ENCODE measurements at places on chromosomes 6 and 20.

GRCh38 chr6:67458265-67458664 lies 1176.8 kb upstream of the ADGRB3 start:
- no peak for DNase-seq

DNA sequence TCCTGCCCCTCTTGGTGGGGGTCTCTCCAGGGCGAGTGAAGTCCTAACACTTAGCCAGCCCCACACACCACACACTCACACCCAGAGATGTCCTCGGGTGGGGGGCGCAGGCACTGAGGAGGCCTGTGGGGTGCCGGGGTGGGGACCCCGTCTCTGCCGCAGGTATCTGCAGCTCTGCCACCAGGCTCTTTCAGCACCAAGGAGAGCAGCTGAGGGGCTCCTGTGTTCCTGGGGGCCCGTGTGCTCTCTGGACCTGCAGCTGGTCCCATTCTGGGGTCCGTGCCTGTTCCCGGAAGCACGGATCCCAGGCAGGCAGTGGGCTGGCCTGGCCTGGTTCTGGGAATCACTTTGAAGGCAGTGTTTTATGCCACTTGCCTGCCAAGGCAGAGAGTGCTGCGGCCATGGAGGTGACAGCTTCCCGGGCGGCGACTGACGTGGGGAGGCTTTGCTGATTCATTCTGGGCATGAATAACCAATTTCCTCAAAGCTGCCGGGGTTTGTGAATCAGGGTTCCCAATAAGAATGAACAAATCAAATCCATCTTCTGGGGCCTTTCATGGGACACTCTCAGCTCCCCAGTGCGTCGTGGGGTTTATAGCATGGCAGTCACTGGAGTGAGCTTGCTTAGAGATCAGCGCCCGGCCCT lies 54.4 kb upstream of the SLCO4A1 start:
- DNase-seq: no peak

GRCh38 chr20:58822748-58823730 lies 27.7 kb downstream of the GNAS-AS1 start:
- DNase-seq: no peak

DNA sequence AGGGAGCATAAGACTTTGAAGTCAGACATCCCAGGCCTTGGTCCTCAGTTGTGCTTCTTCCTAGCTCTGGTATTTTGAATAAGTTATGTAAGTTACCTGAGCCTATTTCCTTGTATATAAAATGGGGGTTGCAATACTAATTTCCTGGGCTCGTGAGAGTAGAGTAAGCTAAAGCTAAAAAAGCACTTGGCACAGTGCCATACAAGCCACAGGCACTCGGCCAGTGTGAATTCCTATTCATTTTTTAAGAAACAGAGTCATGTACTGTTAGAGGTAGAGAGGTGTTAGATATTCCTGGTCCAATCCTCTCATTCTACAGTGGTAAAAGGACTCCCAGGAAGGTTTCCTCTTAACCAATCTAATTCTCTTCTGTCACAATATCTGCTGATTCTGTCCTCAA lies 79.6 kb upstream of the EPB41L1 start:
- no peak for DNase-seq

- DNase-seq: no peak
Observed at GRCh38 chr6:9140951-9141460, 705.7 kb upstream of the SLC35B3 start.

DNA sequence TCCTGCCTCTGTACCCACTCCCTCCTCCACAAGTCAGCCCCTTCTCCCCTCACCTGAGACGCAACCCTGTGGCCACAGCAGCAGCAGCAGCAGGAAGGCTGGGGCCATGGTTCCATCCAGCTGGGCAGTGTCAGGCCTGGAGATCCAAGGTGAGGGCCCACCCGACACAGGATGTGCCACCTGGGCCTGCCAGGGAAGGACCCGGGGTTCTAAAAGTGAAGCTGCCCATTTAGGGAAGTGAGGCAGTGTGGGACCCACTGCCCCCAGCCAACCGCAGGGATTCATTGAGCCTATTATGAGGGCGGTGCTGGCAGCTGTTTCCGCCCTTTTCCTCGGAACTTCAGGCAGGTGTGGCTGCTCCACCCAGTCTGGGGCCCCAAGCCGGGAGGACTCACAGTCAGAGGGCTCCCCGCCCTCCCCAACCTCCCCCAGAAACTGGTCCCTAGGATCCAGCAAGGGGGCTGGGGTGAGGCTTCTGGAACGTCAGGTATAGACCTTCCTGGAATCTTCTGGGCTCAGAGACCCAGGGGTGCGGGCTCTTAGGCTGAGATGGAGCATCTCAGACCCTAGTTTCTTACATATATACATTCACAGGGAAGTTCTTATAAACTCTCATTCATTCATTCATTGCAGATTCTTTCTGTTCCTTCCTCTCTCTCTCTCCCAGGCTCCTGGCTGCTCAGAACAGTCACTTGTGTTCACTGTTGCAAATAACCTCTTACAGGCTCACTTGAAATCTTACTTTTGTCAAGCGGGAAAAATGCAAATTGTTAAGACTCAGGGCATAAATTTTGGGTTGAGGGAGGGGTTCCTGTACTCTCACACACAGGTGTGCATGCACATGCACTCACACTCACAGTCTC lies at the start of gene TREML2:
Gene TREML2, minus strand, starts transcription at position 249 of the 863 bp plus-strand sequence. Its CDS starts 141 bp downstream, at position 108.
- DNase-seq: no peak

DNA sequence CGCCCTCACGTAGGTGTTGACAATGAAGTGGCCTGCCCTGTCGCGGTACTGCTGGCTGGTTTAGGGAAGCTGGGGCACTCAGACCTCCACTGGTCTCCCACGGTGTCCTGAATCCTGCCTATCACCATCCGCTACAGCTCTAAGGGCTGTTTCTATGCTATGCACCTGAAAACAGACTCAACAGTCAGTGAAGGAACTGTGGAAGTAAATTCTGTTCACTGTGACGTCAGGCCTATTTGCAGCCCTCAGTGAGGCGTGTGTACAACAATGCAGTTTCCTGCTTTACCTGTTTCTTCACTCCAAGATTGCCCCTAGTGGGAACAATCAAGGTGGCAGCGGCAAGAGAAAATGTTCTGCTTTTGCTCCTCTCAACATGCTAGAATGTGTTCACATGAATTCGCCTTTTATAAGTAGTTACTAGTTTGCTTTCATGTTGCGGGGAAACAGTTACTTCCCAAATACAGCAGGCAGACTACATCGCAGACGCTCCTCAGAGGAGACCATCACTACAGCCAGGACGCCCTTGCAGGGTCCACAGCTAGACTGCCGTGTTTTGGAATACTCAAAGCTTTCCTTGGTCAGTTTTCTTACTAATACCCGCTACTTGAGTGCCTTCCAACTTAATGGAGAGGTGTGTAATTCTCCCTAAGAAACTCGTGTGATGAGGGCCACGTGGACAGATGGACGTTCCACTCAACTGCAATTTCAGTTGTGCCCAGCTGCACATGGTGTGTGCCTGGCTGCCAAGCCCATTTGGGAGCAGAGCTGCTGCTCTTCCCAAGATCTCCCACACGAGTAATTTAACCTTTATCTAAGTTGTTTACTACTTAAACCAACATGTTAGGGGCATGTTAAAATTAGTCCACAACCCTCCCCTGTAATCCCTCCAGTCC lies 25.4 kb downstream of the DIDO1 start:
- DNase-seq: no peak

- no peak for DNase-seq
Observed at GRCh38 chr20:5887386-5887785, 62.9 kb downstream of the TRMT6 start.

DNA sequence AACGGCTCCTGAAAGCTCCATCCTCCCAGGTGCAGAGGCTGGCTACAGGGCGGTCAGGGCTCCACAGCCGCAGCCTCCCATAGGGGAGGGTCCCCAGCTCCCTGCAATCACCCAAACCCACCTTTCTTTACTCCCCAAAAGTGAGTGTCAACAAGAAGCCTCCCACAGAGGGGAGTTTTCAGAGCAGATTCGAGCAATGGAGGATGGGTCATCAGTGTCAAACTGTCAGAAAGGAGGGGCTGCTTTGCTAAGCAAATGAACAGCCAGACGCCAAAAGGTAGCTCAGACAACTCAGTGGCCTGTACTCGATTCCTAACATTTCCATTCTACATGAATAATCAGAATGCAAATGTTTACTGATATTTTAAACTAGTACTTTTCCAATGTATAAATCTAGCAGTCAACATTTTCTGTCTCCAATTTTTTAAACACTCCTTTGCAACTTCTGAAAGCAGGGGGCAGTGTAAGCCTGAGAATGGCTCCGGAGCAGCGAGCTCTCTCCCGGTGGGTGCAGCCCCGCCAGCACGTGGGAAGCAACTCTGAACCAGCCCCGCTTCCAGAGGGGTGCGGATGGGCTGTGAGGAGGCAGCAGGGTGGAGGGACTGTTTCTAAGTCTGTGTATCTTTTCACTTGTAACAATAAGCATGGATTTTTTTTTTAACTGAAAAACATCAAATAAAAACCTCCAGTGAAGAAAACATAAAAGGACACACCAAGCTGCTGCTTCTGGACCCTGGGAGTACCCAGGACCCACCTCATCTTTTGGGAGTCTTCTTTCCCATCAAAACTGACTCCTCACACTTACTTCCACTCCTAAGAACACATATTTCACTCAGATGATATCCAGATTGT lies 54.9 kb downstream of the TAF4 start:
- DNase-seq: no peak

GRCh38 chr6:37547564-37548061 lies 47.9 kb upstream of the CCDC167 start:
- no peak for DNase-seq

DNA sequence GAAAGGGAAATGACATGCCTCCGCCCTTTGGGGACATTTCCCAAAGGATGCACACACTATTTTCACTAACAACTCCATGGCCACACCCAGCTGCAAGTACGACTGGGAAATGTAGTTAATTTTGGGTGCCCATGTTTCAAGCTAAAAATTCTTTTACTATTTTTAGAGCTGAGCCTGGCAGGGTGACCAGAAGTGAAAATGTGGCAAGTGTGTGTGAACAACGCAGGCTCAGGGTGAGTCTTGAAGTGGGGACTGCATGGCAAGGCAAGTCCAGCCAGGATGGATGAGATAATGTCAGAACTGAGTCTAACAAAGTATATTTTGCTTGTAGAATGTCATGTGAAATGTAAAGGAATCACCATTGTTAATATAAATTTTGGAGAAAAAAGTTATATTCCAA lies 17.0 kb upstream of the CD109 start:
- no peak for DNase-seq

DNA sequence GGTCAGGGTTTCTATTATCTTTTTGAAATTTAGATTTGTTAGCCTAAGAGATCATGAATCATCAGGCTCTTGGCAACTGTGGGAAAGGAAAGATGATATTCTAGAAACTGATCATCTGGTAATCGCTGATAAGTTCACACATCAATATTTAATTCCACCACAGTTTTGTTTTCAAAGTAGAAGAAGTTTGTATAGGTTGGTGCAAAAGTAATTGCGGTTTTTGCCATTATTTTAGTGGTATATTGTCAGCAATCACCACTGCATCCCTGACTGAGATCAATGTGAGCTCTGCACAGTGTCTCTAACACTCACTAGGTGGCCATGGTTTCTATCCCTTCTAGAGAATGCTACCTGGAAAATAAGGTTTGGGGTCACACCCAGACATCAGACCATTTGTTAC lies 17.0 kb upstream of the PXDC1 start:
- no peak for DNase-seq

- no peak for DNase-seq
Observed at GRCh38 chr20:9276966-9277468, 208.1 kb downstream of the PLCB4 start.

DNA sequence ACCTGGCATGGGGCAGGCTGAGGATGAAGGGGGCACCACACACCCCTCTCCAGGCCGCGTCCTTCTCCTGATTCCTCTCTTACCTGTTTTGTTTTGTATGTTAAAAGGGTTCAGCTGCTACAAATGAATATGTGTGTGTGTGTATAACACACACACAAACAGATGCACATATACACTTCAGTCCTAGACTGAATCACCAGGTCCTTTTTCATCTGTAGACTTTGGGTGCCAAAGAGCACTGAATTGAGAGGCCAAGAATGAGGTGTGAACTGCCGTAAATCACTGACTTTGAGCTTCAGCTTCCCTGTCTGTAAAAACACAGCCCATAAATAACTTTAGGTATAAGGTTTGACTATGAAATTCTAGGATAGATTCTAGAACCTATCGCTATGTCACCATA lies 40.5 kb downstream of the SULF2 start:
- no peak for DNase-seq

- DNase-seq: no peak
Observed at GRCh38 chr20:9087531-9088217, 18.8 kb downstream of the PLCB4 start.

DNA sequence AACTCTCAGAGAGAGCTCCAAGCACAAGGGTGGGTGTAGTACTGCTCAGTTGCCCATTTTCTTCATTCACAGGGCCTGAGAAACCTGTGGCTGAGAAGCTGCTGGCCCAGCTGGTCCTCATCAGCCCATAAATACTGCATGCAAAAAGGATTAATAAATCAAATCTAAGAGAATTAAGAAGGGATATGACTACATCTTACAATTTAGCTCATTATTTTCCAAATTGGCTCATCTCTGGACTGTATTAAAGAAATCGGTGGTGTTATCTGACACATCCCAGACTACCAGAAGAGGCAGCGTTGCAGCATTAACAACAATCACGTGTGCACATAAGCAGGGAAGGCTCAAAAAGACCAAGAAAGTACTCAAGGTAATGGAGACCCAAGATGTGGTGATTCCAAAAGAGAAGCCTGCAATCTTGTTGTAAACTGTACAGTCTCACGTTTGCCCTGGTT lies 90.7 kb downstream of the CD24 start:
- no peak for DNase-seq

Measured in pancreas (tissue), 10 donors.